ENCODE measurements at places on chromosomes 5 and 9. TPM values are rescaled to one million over a fixed set of nuclear protein-coding genes. Genes with fewer than 3 reads are reported as not detected.

DNA sequence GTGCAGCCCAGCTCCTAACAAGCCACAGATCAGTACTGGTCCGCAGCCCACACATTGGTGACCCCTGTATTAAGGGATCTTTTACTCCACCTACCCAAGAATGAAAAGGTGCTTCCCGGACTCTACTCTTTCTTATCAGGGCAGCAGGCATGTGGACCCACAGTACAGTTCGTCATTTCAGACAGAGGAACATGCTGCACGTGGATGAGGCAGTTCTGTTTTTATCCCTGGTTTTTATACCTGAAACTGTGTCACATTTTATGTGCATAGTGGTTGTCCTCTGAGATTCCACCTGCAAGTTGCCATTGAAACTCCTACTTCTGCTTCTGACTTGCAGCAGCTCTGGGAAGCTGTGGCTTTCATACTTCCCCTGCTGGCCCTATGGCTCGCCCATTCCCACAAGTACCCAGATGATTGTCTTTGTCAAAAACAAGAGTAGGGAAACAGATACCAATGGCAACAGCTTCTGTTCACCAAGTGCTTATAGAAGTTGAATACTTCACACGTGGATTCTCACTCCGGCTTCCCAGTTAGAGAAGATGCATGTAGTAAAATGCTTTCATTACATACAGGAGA is 208.0 kb downstream of the TRIO start:
- DNase-seq = no peak

The LCN12 gene
- 20.7 TPM for total RNA-seq

The GAS1 gene
- total RNA-seq = 9.0 TPM

The BTNL3 gene
- total RNA-seq = not detected

DNA sequence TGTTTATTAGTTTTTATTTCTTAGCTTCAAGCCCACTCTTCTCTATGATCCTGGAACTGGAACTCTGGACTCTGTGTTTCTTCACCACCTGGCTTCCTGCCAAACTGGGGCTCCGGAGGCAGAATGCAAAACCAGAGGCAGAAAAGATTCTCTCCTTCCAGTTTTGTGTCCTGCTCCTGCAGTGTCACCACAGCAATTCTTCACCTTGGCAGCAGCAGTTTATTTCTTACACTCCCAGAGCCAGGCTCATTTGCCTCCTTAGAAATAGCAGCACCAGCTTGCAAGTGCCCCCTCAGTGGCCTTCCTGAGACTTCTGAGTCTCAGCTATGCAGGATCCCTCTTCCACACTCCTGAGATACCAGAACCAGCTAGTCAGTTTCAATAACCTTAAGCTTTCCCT is 26.7 kb upstream of the CAMK4 start:
- DNase-seq = no peak

DNA sequence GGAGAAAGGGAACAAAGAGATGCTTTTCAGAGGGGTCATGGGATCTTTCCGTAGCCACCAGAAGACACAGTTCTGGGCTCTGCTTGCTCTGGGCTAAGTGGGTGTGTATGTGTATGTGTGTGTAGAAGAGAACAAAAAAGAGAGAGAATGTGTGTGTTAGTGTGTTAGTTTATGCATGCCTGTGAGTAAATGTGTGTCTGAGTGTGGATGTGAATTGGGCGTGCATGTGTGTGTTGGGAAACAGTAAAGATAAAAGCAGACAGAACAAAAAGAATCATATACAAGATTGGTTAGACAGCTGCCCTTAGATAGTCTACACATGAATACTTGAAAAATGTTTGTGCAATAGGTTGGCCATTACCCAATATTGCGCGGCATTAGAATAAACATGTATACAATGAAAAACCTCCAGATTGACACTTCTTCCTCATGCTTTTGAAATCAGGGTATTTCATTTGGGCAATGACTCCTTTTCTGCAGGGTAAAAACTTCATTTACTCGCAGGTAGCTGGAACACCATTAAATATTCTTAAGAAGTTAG is 36.5 kb upstream of the HSPA9 start:
- no peak for DNase-seq

Measured in cardiac septum (tissue), 1 donor.